Activated naive CD4-positive, alpha-beta T cell treated with anti-CD3 and anti-CD28 coated beads, Interleukin-2, amount 50 U/mL, for 16 hours (primary cell): ENCODE measurements at places on chromosomes 3 and 15.

GRCh38 chr3:185824051-185825005, 514 bp downstream of the IGF2BP2 start:
- peak; percentile 39 for DNase-seq

- DNase-seq = no peak
Measured at GRCh38 chr3:183437666-183438564, 9.5 kb upstream of the MCF2L2 start.

DNA sequence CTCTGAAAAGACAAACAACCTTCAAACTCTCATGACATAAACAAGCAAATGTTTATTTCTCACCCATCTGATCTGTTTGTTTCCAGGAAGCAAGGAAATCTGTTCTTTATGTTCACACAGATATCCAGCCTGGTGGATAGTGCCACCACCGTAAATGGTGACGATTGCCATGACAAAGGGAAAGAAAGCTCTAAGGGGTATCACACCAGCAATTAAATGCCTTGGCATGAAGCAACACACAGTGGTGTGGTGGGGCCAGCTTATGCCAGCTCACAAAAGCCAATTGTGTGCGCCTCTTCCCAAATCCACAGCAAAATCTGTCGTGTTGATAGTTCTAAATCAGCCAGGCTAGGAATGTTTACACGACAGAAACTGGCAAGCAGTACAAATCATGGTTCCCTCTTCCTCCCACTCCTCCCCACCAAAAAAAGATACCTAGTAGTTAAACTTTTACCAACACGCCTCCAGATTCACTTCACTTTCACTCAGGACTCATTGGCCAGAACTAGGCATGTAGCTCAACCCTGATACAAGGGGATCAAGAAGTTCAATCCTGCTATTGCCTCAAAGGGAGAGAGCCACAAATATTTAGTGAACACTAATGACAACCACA, 189.2 kb upstream of the SLCO3A1 start:
- DNase-seq = no peak

DNA sequence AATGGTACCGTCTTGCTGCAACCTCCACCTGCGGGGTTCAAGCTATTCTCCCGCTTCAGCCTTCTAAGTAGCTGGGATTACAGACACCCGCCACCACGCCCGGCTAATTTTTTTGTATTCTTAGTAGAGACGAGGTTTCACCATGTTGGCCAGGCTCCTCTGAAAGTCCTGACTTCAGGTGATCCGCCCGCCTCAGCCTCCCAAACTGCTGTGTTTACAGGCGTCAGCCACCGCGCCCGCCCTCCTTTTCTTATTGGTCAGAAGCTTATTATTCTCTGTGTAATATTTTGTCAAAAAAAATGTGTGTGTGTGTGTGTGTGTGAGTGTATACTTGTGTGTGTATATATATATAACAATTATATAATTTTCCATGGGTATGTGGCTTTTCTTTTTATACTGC, 425.6 kb downstream of the CADM2 start:
- DNase-seq = no peak

- DNase-seq = no peak
Measured at GRCh38 chr15:74655424-74655823, 39.8 kb downstream of the CLK3 start.

DNA sequence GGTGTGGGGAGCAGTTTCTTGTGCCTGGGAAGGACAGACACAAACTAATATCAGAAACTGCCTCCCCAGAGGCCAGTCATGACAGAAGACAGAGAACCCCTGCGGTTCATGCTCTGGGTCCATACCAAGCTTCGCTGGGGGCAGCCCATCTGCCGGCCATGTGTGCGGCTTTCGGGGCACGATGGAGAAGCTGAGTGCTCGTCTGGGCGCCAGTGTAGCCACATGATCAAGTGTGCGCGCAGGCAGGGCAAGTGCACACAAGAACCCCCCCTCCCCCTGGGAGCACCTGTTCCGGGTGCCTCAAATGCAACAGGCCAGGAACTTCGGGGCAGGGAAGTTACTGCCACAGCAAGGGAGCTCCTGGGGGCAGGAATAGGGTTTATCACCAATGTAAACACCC, 1.8 kb downstream of the ADAMTS17 start:
- no peak for DNase-seq

GRCh38 chr15:88956906-88957305, 43.7 kb upstream of the MFGE8 start:
- no peak for DNase-seq

DNA sequence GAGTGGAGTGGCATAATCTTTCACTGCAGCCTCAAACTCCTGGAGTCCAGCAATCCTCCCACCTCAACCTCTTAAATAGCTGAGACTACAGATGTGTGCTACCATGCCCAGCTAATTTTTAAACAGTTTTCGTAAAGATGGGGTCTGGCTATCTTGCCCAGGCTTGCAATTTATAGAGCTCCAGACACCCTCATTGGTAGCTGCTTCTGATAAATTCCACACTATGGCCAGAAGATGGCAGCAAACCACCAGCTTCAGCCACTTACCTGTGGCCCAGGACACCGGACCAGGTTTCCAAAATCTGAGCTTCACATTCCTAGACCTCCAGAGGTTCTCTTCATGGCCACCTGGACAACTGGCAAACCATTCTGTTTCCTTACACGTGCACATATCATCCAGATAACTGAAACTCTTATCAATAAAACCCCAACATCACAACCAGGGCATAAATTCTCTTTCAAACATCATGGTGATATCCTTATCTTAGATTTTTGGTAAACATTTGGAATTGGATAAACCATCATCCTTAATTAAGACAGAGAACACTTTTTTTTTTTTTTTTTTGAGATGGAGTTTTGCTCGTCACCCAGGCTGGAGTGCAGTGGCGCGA, 28.9 kb downstream of the FBXW12 start:
- peak; percentile 58 for DNase-seq

DNA sequence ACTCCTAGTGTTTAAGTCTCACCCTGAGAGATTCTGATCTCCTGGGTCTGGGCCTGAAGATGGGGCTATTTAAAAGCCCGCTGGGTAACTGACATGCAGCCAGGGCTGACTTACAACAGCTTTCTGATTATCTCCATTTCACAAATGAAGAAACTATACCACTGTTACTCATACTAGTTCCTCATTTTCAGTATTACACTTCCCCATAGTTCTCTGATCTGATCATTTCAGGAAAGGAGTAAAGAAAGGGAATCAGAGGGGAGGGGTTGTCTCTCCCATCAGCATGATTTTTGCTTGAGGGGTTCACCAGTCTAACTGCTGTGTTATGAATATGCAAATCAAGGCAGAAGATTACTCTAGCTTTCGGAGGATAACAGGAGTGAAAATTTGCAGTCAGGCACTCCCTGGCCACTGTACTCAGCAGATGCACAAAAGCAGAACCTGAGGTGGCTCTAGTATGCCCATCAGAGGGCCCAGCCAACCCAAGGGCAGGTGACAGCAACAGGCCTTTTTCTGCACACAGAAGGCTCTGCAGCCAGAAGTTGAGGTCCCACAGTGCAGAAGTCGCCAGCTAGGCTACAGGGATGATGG, 59.4 kb downstream of the DAPK2 start:
- DNase-seq = no peak

GRCh38 chr3:46734773-46735172, 17.1 kb upstream of the PRSS50 start:
- no peak for DNase-seq

GRCh38 chr15:28902856-28903255, 17.1 kb downstream of the APBA2 start:
- DNase-seq = no peak

GRCh38 chr3:117126946-117127546, 417.5 kb downstream of the TUSC7 start:
- DNase-seq = no peak

DNA sequence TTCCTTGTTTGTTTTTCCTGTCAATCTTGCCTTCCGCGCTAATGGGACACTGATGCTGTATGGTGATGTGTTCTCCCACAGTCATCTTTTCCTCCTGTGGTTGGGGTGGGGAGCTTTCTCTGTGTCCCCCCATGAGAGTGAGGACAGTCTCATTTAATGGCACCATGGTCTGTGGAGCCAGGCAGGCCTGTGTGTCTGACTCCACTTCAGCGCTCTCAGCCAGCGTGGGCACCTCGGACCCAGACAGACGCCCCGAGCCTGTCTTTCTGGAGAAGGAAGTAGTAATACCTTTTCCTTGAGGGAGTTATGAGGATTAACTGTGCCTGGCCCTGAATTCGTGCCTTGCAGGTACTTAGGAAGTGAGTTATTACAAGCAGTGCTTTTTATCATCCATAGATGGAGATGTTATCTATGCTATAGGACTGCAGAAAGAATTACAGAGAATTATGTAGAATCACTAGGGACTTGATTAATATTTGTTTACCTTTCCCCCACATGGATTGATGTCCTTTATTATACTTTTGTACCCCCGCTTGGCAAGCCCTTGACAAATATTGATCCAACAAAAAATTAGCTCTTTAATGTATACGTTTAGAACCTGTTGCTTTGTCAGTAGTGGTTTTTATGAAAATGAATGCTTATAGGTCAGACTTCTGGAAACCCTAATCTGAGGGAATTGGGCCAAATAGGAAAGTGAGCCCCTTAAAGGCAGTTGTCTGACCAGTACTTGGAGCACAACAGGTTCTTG, 152.4 kb downstream of the PGPEP1L start:
- DNase-seq = no peak

- DNase-seq = no peak
Measured at GRCh38 chr15:101322854-101323477, 27.9 kb upstream of the SNRPA1 start.

GRCh38 chr3:65371053-65371452, 667.7 kb downstream of the MAGI1 start:
- DNase-seq = no peak

DNA sequence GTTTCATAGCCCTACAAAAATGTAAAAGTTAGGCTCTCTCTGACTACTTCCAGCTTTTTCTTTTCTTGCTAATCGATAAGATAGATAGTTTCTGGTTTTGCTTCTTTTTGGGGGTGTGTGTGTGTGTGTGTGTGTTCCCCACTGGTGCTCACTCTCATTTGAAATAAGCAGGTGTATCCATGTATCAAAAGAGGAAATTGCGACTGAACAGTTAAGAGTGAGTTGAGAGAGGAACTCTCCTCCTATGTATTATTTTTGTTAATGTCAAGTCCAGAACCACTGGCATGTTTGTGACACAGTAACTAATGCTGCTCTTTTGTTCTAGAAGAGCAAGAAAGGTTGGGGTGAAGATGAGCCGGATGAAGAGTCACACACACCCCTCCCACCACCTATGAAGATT, 96.7 kb upstream of the UMPS start:
- DNase-seq = no peak

DNA sequence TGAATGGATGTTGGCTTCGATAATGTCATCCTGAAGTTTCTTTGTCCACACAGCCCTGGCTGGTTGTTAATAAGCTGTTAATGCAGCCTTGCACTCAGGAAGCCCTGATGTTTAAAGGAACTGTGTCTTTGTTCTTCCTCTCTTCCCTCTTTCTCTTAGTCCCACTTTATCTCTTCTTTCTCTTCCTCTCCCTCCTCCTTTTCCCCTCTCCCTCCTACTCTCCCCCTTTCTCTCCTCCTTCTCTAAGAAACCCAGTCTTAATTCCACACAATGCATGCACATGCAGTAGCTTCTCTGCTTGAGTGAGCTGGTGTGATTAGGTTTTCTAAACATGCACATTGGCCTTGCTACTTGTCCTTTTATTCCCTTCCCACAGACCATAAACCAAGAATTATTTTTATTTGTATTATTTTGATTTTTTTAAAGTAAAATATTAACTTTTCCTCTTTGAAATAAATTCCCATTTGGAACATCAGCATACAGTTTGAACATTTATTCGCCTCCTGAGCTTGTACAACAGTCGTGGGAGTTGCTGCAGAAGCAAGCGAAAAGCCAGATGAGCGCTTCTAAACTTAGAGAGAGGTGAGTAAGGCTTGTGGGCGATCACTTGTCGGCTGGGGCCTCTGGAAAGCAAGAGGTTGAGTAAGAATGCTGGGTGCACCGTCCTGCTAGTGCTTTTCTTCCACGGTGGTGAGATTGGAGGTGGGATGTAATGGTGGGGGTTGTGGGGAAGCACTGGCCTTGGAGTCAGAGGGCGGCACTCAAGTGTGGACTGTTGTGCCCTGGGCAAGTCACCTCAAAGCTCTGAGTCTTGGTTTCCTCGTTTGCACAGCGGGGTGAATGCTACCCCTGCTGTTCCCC, 7.2 kb downstream of the GHRL start:
- DNase-seq = no peak

- DNase-seq = no peak
Measured at GRCh38 chr3:72031581-72031980, 246.6 kb upstream of the PROK2 start.

- no peak for DNase-seq
Measured at GRCh38 chr3:52836986-52837385, 2.2 kb upstream of the MUSTN1 start.

DNA sequence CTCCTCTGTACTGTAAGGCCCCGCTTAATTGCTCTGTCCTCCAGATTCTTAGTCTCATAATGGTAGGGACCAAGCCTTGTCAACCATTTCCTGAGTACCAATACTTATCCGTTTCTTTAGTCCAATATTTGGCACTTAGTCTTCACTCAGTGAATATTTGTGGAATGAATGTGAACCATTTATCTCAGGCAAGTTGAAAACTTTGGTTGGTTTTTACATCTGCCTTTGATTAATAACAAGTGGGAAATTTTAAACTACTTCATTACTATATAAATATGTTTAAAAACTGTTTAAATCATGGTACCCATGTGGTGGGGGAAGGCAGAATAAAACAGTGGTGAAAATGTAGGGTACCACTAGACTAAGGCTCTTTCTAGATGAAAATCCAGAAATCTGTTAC, 15.2 kb downstream of the CA12 start:
- DNase-seq = no peak

DNA sequence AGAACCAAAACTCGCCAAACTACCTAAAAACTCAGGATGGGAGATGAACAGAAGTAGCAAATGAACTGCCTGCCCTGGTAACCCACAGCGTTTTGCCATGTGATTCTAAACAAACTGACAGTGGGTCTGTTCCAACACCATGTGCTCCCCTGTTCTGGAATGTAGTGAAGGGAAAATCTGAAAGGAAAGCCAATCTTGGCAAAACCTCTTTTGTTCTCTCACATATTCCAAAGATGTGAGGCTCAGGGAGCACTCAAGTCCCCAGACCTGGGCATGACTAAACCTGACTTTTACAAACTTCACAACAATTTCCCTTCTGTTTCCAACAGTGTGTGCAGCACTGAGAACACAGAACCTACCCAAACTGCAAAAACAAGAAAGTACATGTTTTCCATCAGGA, 116.1 kb downstream of the IMPG2 start:
- no peak for DNase-seq
